ENCODE measurements at places on chromosomes 16 and 17. TPM values are rescaled to one million over a fixed set of nuclear protein-coding genes. Genes with fewer than 3 reads are reported as not detected.

CHMP6 gene
- 10.1 TPM for total RNA-seq

CCDC40 gene
- total RNA-seq = 0.43 TPM

PIRT gene
- total RNA-seq = not detected

NPIPB8 gene
- 0.43 TPM for total RNA-seq

OR2C1 gene
- total RNA-seq = 0.24 TPM

ABCA9 gene
- total RNA-seq = not detected

LGALS9C gene
- total RNA-seq = not detected

TPSD1 gene
- total RNA-seq = not detected

C17orf50 gene
- total RNA-seq = not detected

TEX14 gene
- total RNA-seq = under 0.01 TPM

TNFRSF13B gene
- total RNA-seq = 0.24 TPM

CALB2 gene
- total RNA-seq = 2.1 TPM

LGALS9B gene
- total RNA-seq = not detected

DPEP3 gene
- not detected for total RNA-seq

C16orf92 gene
- total RNA-seq = not detected

PPL gene
- total RNA-seq = 150 TPM

PABPN1L gene
- total RNA-seq = not detected

SLX1A gene
- 28.9 TPM for total RNA-seq

TBC1D3D gene
- total RNA-seq = not detected

ALDH3A1 gene
- total RNA-seq = 11.3 TPM

KRT33A gene
- not detected for total RNA-seq

AIPL1 gene
- not detected for total RNA-seq

ARL5C gene
- total RNA-seq = not detected

TBC1D3C gene
- not detected for total RNA-seq

CHST6 gene
- 0.48 TPM for total RNA-seq

KIF18B gene
- total RNA-seq = 0.24 TPM

FAM83G gene
- 44.8 TPM for total RNA-seq

TBC1D3I gene
- not detected for total RNA-seq

ACSM2A gene
- total RNA-seq = not detected

MT1M gene
- 12.5 TPM for total RNA-seq

WFDC1 gene
- not detected for total RNA-seq

CBFA2T3 gene
- total RNA-seq = 0.48 TPM

AANAT gene
- not detected for total RNA-seq

DOK4 gene
- total RNA-seq = 19.0 TPM

CASKIN2 gene
- 2.3 TPM for total RNA-seq

PRAC2 gene
- total RNA-seq = not detected

CRISPLD2 gene
- total RNA-seq = 0.21 TPM

HOXB9 gene
- total RNA-seq = not detected

LCMT1 gene
- 26.3 TPM for total RNA-seq

SEPTIN12 gene
- total RNA-seq = not detected

HAS3 gene
- 35.4 TPM for total RNA-seq

NEUROD2 gene
- not detected for total RNA-seq

MT3 gene
- not detected for total RNA-seq

CLDN7 gene
- 223 TPM for total RNA-seq

SOX8 gene
- total RNA-seq = not detected

CACNG1 gene
- not detected for total RNA-seq

OTOA gene
- not detected for total RNA-seq

Data from tracheal epithelial cell (primary cell).